ENCODE measurements at places on chromosomes 2 and 18.

GRCh38 chr2:151506170-151506569, 96.5 kb downstream of the RIF1 start:
- no peak for DNase-seq

GRCh38 chr2:233832869-233833311, 21.4 kb downstream of the HJURP start:
- DNase-seq: no peak

DNA sequence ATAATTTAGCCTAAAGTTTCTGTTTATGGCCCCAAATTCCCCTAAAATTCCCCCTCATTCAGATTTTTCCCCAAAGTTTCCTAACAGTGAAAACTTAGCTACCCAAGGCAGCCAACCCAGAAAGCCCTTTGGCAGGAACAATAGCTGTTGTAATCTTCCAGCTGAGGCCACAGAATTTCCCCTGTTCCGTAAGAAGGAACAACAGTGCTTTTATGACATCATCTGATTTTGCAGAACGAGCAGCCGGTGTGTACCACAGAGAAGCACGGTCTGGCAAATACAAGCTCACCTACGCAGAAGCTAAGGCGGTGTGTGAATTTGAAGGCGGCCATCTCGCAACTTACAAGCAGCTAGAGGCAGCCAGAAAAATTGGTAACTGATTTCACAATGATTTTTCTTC, 6.3 kb downstream of the TNFAIP6 start:
- peak; percentile 5 for DNase-seq

DNA sequence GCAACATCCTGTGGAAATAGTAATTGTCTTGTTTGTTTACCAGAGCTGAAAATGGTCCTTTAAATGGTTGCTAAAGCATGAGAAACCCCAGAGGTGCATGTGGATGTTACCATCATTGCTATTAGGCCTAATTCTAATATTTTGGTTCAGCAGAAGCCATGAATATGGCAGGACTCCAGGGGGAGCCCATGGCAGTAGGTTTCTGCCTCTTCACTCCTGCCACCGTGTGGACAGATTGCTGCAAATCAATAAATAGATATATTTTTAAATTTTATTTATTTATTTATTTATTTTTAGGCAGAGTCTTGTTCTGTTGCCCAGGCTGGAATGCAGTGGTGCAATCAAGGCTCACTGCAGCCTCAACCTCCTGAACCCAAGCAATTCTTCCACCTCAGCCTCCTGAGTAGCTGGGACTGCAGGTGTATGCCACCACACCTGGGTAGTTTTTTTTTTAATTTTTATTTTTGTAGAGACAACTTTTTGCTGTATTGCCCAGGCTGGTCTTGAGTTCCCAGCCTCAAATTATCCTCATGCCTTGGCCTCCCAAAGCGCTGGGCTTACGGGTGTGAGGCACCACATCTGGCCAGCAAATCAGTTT, 54.9 kb upstream of the CAPN13 start:
- DNase-seq: peak; percentile 36

DNA sequence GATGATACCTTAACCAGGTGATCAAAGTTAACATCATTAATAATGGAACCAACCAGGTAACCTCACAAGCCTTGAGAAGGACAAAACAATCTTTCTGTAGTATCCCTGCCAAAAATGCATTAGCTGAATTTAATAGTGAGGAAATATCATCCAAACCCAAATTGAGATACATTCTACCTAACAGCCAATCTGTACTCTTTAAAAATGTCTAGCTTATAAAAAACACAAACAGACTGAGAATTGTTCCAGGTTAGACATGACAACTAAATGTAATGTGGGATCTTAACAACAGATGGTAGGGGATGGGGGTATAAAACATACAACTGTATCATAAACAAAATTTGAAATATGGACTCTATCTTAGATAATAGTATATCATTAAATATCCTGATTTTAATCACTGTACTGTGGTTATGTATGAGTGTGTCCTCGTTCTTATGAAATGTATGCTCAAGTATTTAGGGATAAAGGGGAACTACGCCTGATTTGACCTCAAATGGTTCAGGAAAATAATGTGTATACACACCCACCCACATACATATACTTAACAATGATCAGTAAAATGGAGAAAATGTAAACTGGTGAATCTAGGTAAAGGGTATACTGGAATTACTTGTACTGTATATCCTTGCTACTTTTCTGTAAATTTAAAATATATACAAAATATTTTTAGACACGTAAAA, 1.7 kb downstream of the FANCL start:
- DNase-seq: no peak

GRCh38 chr2:47193607-47194006, 38.5 kb upstream of the STPG4 start:
- DNase-seq: no peak

All from GM18507 (cell line).